CD4-positive, alpha-beta T cell treated with Interferon gamma for 1 hour (primary cell): ENCODE measurements at places on chromosomes 5 and 9.

- no peak for DNase-seq
These were observed 76.1 kb downstream of the ADAMTS2 start for GRCh38 chr5:179268966-179269693.

DNA sequence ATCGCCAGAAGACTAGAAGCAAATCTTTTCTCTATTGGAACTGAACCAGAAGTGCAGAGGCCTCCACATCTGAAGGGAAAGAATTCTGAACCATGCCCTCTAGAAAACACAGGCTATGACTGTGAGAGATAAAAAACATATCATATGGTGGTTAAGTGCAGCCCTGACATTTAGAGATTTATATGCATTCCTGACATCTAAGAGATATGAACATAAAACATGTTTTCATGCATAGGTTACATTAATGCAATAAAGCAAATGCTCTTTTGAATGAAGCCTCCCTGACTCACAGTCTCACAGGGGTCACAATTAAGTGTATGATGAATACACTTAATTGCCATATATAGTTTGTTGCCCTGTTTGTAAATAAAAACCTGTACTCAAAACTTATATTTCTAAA is 28.9 kb upstream of the CKMT2 start:
- no peak for DNase-seq

DNA sequence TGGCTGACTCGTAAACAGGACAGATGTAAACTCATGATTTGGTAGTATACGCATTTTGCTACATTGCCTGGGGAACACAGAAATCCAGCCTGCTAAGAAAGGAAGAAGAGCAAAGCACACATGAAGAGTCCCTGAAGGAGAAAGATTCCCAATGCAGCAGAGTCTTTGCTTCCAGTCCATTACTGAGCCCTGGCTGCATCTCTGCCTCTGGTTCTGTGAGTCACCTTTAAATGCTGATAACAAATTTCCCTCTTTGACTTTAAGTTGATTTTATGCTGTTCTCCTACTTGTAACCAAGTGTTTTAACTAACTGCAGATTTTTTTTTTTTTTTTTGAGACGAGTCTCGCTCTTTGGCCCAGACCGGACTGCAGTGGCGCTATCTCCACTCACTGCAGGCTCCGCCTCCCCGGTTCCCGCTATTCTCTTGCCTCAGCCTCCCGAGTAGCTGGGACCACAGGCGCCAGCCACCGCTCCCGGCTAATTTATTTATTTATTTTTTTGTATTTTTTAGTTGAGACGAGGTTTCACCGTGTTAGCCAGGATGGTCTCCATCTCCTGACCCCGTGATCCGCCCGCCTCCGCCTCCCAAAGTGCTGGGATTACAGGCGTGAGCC is 8.5 kb upstream of the PRXL2C start:
- no peak for DNase-seq

DNA sequence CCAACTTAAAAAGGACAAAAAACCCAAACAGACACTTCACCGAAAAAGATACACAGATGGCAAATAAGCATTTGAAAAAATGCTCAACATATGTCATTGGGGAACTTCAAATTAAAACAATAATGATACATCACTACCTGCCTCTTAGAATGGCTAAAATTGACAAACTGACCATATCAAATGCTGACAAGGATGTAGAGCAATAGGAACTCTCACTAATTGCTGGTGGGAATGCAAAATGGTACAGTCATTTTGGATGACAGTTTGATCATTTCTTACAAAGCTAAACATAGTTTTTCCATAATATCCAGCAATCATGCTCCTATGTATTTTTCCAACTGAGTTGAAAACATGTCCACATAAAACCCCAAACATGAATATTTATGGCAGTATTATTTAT is 58.9 kb upstream of the RAPGEF6 start:
- DNase-seq: no peak

GRCh38 chr5:111271885-111272284 is 47.7 kb downstream of the CAMK4 start:
- DNase-seq: no peak

GRCh38 chr9:132986640-132987620 is 8.4 kb downstream of the GFI1B start:
- no peak for DNase-seq

DNA sequence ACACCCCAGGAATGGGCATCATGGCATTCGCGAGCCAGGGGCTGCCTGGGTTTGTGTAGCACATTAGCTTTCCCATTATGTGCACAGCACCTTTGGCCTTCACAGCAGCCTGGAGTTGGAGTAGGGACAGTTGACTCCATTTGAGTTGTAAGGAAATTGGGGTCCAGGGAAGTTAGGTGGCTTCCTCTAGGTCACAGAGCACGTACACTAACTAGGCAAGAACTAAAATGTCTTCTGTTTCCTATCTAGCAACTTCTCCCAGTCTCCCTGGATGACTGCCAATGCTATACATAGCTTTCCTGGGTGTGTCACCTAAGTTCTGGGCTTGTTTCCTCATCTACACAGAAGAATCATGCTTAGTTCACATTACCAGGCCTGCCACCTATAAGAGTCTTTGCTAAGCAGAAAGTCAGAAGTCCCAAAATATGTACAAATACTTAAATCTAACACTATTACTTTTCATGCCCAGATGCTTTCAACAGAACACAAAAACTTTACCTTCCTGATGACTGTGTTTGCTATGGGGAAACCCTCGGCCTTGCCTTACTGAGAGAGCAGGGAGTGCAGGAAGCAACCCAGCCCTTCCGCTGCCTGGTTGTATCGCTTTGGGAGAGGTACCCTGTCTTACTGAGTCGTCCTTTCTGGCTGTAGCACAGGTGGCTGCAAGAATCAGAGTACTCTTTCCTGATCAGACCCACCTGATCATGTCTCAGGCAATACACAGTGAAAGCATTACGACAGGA is 12.0 kb downstream of the MACROH2A1 start:
- peak; percentile 27 for DNase-seq

DNA sequence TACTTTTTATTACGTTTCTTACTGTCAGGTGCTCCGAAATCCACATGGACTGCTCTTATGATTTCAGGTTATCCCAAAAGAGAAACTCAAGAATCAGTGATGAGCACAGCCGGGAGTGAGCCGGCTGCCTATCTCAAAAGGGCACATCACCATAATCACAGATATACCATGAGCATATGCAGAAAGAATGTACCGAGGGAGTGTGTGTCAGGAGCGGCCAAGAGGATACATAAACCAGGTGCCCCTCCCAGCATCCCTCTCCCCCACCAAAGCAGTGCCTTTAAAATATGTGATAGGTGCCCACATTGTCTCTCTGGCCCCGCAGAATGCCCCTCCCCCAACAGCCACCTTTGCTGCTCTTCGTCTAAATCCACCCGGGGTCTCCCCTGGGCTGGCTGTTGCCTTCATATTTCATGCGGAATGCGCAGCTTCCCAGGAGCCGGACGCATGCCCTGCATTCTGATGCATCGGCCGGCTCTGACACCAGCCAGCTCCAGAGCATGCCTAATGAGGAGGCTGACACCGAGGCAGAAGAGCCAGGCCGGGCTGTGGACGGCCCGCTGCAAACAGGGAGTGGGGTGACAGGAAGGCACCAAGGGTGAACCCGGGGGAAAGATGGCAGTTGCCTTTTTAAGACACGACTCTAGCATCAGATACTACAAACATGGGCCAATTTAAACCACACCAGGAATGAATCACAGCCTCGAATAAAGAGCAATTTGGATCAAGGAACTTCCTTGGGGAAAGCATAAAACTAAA is 652.3 kb downstream of the BNC2 start:
- no peak for DNase-seq

DNA sequence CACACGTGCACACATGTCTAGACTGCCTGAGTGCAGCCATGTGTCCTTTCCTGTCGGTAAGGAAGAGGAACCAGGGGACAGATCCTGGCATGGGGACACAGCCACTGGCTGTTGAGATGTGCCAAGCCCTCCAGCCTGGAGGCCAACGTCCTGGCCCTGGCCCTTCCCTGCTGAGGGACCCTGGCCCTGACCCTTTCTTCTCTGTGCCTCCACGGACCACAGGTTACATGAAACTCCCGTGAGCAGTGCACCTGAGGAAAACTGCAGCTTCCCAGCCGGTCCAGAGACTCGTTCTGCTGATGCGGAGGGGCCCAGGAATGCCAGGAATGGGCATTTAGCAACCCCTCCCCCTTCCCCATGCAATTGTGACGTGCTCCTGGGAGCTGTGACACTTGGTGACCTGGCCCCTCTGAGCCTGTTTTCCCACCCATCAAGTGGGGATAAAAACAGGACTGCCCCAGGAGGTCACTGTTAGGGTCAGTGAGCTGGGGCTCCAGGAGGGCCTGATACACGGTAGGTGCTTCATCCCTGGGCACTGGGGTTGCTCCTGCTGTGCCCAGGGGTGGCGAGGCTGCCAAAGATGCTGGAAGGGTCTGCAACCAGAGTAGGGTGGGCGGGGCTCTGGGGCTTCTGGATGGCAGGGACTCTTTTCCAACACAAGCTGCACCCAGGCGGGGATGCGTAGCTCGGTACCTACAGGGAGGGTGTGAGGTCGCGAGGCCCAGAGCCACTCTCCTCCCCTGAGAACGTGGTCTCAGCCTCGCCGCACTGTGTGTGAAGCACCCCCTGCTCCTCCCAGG is 151.5 kb downstream of the C9orf50 start:
- no peak for DNase-seq

- no peak for DNase-seq
These were observed 78.0 kb downstream of the PTPRD start for GRCh38 chr9:10534850-10535249.

DNA sequence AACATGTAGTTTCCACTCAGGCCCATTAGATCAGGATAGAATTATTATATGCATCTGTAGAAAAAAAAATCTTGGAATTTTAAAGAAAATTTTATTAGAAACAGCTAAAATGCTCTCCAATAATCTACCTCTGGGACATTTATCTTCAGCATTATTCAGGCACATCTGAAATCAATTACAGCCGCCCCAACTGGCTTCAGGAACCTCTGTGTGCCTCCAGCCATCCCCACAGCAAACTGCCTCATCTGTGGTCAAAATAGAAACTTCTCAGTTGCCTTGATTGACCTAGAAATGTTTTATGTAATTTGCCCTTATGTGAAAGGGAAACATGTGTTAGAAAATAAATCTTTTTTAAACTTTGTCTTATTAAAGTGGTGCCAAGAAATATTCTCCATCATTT is 120.1 kb upstream of the LPAR1 start:
- DNase-seq: no peak

GRCh38 chr5:139131465-139131864 is 66.7 kb downstream of the SIL1 start:
- no peak for DNase-seq

DNA sequence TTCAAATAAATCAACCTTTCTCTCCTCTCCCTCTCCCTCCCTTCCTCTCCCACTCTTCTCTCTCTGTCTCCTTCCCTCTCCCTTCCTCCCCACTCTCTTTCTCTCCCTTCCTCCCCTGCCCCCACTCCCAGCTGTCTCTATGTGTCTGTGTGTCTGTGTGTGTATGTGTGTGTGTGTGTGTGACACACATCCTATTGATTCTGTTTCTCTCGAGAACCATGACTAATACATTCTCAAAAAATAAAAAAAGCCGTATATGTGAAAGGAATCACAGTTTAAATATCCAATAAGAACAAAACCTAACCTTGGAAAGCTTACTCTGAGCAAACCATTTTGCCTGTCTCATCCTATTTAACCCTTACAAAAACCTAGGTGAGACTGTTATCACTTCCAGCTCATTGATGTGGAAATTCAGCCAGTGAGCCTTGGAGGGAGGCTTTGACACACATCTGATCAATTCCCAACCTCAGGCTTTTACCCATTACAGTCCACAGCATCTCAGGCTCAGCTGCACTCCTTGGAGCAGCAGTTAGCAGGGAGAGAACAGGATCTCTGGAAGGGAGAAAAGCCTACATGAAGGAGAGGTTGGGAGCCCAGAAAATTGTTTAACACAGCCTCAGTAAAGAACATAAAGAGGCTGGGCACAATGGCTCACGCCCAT is 8.3 kb downstream of the HSD17B3 start:
- no peak for DNase-seq

DNA sequence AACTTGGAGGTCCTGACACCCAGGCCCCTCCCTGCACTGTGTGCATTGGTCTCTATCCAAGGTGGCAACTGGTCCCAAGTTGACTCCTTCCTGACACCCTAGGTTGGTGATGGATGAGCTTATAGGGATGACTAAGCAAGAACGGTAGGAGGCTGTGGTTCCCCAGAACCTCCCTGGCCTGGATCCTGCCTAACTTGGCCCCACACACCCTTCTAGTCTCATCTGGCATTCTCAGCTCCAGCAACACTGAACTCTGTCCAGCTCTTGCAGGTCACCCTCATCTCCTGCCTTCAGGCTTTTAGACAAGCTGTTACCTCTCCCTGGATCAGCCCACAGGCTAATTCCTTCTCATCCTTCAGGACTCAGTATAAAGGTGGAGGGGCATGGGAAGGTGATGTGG is 16.5 kb downstream of the AQP3 start:
- no peak for DNase-seq

DNA sequence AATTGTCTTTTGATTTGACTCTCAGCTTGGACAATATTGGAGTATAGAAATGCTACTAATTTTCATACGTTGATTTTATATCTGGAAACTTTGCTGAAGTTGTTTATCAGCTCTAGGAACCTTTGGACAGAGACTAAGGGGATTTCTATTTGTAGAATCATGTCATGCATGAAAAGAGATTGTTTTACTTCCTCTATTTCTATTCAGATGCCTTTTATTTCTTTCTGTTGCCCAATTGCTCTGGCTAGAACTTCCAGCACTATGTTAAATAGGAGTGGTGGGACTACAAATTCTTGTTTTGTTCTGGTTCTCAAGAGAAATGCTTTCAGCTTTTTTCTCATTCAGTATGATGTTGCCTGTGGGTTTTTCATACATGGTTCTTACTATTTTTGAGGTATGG is 112.8 kb upstream of the CDH12 start:
- DNase-seq: no peak

DNA sequence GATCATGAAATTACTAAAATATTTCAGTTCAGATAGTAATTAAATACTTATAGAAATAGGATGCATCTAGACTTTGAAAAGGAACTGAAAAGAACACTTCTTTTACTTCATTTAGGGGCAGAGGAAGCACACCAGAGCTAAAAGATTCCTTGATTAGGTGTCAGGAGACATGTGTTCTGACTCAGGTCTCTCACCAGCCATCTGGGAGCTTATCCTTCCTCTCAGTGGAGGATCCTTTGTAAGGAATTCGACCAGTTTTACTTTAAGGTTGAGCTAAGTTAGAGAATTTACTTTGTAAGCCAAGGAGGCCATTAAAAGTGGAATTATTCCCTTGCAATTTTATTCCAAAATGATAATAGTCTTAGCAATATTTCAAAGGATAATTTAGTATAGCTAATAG is 16.7 kb downstream of the VCAN start:
- no peak for DNase-seq
